ENCODE measurements at places on chromosomes 4 and X.

- no peak for DNase-seq
These were observed 98.4 kb upstream of the ACSL4 start for GRCh38 chrX:109831326-109831985.

- no peak for DNase-seq
These were observed 703 bp downstream of the KCNIP4 start for GRCh38 chr4:21947791-21948346.

GRCh38 chr4:15423285-15423711 is 4.5 kb upstream of the C1QTNF7 start:
- DNase-seq: no peak

GRCh38 chr4:149823769-149824221 is 8.2 kb upstream of the IQCM start:
- no peak for DNase-seq

DNA sequence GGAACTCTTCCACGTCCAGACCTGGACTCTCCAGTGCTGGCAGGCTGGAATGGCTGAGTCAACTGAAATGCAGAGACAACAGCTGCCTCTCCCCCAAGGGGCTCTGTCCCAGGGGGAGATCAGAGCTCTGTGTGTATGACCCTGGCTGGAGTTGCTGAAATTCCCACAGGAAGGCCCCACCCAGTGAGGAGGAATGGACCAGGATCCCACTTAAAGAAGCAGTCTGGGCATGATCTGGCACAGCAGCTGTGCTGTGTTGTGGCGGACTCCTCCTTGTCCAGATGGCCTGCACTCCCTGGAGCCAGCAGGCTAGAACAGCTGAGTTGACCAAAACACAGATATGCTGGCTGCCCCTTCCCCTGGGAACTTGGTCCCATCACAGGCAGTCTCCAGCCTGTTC is 25.4 kb downstream of the C4orf17 start:
- DNase-seq: no peak

GRCh38 chr4:154417373-154417673 is 74.3 kb downstream of the DCHS2 start:
- DNase-seq: no peak

- DNase-seq: no peak
These were observed 6.1 kb upstream of the SMS start for GRCh38 chrX:21934414-21934813.

GRCh38 chr4:309807-310206 is 4.5 kb upstream of the ZNF732 start:
- DNase-seq: no peak

Data from T-helper 1 cell (primary cell).